GM03348 (cell line): ENCODE measurements at places on chromosomes 4 and X.

DNA sequence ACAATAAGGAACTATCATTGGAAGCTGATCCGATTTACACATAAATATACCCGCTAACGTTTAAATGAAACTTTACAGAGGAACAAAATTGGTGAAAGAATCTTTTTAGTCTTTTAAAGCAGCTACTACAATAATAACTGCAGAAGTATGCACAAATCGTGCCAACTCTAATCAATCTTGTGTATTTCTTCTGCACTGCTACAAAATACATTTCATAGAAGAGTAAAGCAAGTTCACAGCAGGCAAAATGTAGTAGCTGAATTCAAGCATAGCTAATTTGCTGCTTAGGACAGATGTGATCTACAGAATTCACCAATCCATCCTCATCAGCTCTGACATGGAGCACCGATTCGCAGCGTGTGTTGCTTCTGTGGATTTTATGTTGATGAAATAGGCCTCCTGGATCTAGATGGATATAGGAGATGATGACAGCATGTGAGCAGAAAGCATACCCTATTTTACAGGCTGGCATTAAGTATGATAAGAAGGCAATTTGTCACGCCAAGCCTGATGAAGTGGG is 367.3 kb upstream of the FGF13 start:
- no peak for DNase-seq

GRCh38 chr4:30718021-30718542 is 2.1 kb upstream of the PCDH7 start:
- peak; percentile 76 for DNase-seq

- peak; percentile 13 for DNase-seq
These were observed 260.5 kb downstream of the RAPGEF2 start for GRCh38 chr4:159363361-159363760.

GRCh38 chrX:121150217-121150616 is 102.8 kb downstream of the GLUD2 start:
- DNase-seq, result no peak

DNA sequence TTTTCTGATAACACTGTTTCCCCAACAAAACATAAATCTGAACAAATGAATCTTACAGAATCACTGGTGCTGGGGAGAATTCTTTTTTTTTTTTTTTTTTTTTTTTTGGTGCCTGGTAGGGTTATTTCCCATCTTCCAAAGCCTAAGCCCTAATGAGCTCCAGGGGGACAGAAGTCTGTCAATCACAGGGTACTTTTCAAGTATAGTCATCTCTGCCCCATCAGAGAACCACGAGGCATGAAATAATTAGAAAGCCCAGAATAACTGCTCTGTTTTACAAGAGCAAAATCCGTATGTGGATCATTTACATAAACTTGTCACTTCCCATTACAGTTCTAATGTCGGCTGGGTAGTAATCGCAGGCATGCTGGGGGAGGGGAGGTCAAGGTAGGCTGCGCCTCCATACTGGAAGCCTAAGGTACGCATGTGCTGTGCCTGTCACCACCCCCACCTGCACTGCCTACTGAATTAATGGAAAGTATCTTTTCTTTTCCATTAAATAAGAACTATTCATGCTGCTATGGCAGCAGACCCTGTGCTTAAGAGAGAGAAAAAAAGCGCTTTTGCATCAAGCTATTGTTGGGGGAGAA is 164.7 kb upstream of the LEF1 start:
- DNase-seq, result no peak

GRCh38 chr4:17280261-17281018 is 231.4 kb downstream of the QDPR start:
- DNase-seq, result no peak

DNA sequence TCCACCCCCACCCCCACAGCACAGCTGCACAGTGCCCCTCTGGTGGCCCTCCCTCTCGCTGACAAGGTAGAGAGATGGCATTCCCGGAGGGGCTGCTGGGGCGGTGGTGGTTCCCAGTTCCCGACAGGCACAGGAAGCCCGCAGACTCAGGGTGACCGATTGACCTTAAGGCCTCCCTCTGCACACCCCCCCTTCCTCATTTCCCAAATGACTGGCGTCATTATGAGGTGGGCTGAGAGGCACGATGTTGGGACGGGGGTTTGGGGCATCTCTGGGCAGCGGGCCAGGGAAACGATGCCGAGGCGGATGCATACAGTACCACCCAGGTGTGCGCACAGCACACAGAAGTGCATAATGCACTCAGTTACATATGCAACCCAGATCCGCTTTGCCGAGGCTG is 3.5 kb upstream of the TIMP1 start:
- DNase-seq, result no peak

DNA sequence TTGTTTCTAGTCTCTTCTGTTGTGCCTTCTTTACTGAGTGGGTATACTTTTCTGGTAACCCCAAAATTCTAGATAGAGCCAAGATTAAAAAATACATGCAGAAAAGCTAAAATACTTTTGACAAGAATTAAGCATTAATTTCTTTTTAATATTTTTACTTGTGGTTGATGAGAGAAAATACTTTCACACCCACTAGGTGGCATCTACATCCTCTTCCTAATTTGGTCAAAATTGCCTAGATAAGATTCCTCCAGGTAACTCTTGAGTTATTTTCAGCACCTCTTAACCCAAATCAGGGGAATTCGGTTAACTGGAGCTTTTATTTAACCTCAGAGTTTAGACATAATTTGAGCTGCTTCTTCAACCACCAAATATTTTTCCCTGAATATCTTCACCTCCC is 28.4 kb upstream of the COX7B2 start:
- DNase-seq, result no peak

- no peak for DNase-seq
These were observed 28.5 kb downstream of the NKX1-1 start for GRCh38 chr4:1377606-1378261.

GRCh38 chr4:156194896-156195295 is 241.2 kb upstream of the CTSO start:
- peak; percentile 5 for DNase-seq

DNA sequence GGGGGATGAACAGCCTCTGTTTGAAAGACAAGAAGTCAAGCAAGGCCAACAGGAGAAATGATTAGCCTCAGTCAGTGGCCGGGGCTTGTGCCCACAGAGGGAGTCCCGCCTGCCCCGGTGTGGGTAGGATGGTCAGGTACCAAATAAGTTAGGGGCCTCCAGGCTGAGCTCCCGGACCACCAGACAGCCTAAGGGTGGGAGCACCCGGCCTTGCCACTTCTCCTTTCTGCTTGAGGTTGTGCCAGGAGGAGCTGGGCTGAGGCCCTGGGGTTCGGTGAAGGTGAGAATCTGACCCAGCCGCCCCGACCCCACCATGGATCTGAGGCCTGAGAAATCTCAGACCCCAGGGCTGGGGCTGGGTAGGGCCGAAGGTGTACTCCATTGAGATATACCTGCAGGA is 48.8 kb downstream of the EFNB1 start:
- no peak for DNase-seq

- no peak for DNase-seq
These were observed 48.0 kb downstream of the OTC start for GRCh38 chrX:38400389-38400910.

- no peak for DNase-seq
These were observed 38.9 kb upstream of the CLCN4 start for GRCh38 chrX:10117864-10118377.

GRCh38 chr4:113837397-113837796 is 75.9 kb upstream of the CAMK2D start:
- DNase-seq, result peak; percentile 61

DNA sequence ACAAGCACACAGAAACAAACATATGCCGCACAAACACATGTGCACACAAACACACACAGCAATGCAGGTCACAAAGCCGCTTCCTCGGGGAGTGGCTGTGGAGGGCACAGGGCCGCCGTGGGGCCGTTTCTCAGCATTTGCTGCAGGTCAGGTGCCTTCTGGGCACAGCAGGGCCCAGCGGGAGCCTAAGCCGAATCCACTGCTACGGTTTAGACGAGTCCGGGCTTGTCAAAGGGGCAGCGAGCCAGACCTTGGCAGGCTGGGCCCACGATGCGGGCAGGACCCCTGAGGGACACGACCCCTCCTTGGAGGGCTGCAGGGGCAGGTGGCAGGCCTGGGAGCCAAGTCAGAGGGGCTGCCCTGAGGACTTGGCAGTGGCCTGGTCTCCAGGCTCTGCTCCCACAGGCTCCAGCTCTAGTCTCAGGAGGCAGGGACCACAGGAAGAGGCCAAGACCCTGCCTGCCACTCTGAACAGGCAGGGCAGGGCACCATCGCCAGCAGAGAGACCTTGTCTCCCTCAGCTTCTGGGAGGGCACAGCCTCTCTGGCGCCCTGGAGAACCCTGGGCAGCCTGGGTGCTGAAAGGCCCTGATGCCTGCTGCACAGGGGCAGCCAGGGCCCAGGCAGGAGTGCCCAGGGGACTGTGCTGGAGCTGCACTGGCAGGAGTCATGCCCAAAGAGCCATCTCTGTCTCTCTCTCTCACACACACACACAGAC is 5.5 kb upstream of the ATP2B3 start:
- DNase-seq, result no peak

DNA sequence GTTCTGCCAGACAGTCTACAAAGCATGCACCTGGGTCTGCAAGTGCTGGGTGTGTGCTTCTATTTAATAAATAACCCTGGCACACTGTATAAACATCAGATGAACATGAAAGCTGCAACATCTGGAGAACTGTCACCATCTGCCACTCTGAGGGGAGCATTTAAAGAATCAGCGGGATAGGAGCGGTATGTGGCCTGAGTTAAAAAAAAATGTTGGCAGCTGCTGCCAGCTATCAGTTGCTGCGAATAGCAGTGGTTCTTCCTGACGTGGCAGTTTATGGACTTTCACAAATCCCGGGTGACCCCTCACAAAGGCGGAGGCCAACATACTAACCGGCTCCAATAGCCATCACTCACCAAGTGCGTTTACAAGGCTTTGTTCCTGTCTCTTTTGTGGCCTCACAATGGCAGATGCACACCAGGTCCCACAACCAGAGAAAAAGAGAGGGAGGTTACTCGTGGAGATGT is 95.1 kb downstream of the RASL11B start:
- peak; percentile 31 for DNase-seq

- no peak for DNase-seq
These were observed 145.0 kb downstream of the RTL3 start for GRCh38 chrX:78513971-78514738.

DNA sequence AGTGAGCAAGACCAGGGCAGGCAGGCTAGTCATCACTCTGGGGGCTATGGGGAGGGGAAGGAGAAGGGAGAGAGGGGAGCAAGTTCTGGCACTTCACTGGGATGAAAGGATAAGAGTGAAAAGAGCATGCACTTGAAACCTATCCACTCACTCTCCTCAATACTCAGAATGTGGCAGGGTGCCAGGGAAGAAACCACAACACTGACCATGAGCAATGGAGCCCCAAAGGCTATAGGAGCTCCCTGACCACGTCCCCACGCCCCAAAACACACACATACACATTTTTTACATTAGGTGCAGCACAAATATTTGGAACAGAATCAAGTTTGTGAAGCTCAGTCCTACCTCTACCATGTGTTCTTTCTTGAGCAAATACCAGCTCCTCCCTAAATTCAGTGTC is 132.2 kb downstream of the IDS start:
- DNase-seq, result no peak

GRCh38 chr4:10121568-10122208 is 5.1 kb upstream of the WDR1 start:
- DNase-seq, result no peak

DNA sequence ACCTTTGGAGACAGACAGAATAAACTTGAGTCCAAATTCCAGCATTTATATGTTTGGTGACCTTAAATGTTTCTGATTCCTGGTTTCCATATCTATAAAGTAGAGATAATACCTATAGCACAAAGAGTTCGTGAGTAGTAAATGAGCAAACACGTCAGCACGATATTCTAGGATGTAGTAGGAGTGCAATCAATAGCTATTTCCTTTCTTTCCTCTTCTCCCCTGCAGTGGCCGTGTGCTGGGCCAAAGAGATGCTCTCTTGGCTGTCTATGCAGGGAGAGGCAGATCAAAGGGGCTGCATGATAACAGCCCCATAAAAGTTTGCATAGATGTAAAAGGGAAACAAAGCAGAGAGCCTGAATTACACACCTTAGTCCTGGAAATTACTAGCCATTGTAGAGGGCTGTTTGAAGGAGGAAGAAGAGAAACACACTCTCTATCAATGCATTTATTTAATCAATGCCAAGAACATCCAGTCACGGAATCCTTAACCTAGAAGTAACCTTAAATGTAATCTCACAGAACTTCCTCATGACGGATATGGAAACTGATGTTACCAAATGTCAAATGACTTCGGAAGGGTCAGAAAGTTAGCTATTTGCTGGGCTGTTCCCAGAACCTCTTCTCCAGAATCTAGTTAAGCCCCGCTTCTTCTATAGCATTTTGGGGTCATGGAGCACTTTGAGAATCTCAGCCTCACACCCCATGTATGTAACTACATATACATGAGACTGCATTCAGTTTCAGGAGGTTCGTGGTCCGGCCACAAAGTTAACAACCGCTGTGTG is 35.5 kb upstream of the PLAC8 start:
- DNase-seq, result no peak
